GF-D8 (cell line): ENCODE measurements at places on chromosomes 2 and 18.
A peak's percentile ranks its signal among the peaks of the same experiment; 100 is the strongest.

- no peak for DNase-seq
Measured at GRCh38 chr2:217017456-217018252, 157.8 kb upstream of the TNP1 start.

DNA sequence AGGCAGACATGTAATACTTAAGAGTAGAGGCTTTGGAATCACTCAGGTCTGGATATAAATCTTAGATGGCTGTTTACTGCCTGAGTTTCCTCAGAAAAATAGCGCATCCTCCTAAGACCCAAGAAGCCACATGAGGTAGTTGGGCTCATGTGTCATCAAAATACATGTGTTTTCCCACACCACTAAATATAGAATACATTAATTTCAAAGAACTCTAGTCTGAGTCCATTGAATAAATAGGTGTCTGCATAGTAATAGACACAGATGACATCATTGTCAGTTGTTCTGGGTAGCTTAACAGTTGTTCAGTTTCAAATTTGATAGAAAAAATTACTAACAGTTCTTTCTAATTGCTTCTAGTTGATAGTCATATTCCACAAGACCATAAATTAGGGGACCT is 9.6 kb downstream of the PPP1R1C start:
- no peak for DNase-seq

DNA sequence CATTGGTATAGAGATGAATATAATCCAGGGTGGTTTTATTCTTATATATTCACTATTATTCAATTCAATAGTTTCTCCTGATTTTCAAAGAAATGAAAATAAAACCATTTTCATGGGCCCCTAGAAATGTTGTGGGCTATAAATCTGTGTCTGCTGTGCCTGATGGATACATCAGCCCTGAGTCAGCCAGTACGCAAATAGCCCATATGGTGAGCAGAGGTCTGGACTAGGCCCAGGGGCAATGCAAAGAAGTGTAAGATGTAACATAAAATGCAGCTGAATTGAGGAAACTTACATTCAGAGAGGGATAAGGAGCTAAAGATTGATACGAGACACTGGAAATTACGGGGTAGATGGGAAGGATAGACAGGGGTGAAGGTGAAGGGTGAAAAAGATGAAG is 122.5 kb downstream of the MAIP1 start:
- no peak for DNase-seq

GRCh38 chr2:238895891-238896600 is 48.2 kb downstream of the TWIST2 start:
- no peak for DNase-seq

DNA sequence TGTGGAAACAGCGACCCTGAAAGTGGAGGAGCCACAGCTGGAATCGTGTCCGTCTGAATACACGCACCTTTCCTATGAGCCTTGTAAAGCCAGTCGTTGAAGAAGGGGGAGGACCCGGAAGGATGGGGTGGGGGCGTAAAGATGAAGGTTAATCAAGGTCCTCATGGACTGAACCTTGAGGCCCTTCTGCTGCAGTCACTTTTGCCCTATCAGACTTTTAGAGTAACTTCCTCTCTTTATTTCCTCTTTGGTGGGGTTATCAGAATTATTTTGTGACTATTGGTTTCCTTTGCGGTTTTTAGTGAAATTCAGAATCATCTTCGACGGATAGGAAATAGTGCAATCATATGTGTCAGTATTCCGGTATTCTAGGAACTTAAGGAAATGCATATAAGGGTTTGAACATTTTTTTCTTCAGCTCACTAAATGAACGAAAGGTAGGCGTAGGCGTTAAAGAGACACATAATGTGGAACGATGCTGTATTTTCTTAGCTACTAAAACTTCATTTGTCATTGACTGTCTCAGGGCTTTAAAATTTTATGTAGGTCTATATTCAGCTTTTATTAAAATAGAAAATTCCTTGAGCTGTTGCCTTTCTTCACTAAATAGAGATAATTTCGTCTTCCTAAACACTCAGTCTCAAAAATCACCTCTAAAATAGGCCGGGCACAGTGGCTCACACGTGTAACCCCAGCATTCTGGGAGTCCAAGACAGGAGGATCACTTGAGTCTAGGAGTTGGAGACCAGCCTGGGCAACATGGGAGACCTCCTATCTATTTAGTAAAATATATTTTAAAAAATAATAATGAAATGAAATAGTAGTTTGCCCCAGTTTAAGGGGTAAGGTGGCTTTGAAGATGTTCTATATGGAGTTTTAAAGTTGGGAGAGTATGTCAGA is 1.4 kb upstream of the YES1 start:
- peak; percentile 100 for DNase-seq
